ENCODE measurements at places on chromosomes 16 and 17.

DNA sequence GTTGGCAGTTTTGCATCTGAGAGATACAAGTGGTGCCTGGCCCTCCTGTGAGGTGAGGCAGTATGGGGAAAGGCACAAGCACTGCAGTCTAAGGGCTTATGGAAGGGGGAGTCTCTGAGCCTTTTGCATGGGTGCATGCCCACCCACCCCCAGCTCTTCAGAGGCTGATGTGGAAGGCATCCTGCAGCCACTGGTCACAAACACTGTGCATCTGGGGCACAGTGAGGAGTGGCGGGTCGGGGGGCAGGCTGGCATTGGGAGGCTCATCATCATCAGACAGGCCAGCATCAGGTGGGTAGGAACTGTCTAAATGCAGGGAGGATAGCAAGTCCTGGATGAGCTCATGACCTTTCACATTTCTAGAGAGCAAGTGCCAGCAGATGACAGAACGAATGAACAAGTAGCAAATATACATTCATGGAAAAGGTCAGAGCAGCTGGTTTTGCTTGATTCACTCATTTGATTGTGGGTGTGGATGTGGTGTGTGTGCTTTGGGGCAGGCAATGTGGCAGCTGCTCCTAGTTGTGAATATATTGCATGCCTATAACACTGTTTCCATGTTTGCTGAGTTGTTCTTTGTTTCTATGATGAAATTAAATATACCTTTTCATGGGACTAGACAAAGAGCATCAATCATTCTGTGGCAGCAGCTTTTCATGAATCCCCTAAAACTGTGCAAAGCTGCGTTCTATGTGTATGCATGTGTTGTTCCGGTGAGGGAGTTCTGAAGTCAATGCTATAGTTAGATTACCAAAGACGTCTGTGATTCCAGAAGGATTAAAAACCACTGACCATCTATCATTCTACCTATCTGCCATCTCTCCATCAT, 29.2 kb downstream of the TRIM25 start:
- DNase-seq, result no peak

- DNase-seq, result no peak
Measured at GRCh38 chr16:88635671-88636319, 2.6 kb upstream of the IL17C start.

- no peak for DNase-seq
Measured at GRCh38 chr17:3663102-3664011, 5.0 kb downstream of the TAX1BP3 start.

DNA sequence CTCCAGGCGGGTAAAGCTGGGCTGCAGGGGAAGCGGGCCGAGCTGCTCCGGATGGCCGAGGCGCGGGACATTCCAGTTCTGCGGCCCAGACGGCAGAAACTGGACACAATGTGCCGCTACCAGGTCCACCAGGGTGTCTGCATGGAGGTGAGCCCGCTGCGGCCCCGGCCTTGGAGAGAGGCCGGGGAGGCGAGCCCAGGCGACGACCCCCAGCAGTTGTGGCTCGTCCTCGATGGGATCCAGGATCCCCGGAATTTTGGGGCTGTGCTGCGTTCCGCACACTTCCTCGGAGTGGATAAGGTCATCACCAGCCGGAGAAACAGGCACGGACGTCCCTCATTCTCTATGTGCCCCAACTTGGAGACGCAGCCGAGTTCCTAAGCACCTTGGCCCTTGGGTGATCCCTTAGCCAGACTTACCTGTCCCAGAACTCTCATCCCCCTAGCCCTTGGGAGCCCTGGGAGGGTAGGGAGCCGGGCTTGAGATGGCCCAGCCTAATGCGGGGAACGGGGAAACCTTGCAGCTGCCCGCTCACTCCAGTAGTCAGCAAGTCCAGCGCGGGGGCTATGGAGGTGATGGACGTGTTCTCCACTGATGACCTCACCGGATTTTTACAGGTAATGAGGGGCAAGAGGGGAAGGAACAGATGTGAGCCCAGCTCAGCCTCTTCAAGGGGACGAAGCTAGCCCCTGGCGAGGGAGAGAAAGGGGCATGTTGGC, 806 bp downstream of the MRM1 start:
- DNase-seq, result no peak

- no peak for DNase-seq
Measured at GRCh38 chr17:40663252-40663651, 1.7 kb downstream of the KRT222 start.

DNA sequence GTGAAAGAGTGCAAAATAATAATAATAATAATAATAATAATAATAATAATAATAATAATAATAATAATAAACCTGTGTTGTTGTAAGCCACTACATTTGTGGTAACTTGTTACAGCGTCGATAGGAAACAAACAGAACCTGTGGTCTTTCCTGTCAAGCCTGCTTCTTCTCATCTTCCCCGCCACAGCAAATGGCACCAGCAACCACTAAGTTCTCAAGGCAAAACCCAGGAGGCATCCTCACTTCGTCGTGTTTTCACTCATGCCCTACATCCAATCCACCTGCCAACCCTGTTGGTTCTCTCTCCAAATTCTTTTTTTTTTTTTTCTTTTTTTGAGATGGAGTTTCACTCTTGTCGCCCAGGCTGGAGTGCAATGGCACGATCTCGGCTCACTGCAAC, 34.2 kb downstream of the ITGAE start:
- peak; percentile 58 for DNase-seq

- no peak for DNase-seq
Measured at GRCh38 chr17:19369107-19369778, 6.7 kb upstream of the B9D1 start.

GRCh38 chr17:81926451-81927151, 934 bp downstream of the MAFG start:
- DNase-seq, result peak; percentile 53

- DNase-seq, result no peak
Measured at GRCh38 chr17:6912110-6913051, 80.9 kb upstream of the TEKT1 start.

DNA sequence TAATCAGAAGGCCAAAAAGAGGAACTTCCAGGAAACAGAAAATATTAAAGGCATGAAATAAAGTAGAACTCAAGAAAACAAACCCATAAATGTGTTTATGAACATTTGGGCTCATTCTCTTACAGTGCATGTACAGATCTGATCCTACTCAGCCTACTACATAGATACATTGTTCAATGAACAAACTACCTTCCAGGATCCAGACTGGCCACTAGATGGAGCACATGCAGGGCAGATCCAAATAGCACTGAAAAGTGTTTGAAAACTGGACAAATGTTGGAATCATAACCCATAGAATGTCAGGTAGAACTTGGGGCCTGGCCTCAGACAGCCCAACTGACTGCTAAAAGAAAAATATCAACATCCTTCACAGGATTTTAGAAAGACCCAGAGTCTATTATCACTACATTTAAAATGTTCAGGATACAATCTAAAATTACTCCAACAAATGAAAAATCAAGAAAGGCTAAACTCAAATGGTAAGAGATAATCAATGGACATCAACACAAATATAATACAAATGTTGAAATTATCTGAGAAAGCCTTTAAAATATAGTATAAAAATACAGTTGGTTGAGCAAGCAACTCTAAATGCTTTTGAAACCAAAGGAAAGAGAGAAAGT, 122.4 kb upstream of the NUDT7 start:
- peak; percentile 3 for DNase-seq

DNA sequence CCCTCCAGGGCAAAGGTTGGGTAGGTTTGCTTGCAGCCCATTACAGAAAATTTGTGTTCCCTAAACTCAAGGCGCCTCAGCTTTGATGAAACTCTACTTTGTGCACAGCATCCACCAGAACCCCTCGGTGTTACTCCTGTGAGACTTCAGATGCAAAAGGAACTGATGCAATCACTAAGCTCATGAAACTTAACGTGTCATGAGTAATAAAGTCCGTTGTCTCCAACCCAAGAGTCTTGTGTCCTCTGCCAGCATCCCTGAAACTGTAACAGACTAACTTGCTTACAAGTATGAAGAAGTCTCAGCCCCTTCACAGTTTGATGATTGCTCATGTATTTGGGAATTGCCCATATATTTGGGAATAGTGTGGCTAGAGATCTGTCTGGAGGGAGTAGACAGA, 74.8 kb upstream of the MARCHF10 start:
- no peak for DNase-seq

DNA sequence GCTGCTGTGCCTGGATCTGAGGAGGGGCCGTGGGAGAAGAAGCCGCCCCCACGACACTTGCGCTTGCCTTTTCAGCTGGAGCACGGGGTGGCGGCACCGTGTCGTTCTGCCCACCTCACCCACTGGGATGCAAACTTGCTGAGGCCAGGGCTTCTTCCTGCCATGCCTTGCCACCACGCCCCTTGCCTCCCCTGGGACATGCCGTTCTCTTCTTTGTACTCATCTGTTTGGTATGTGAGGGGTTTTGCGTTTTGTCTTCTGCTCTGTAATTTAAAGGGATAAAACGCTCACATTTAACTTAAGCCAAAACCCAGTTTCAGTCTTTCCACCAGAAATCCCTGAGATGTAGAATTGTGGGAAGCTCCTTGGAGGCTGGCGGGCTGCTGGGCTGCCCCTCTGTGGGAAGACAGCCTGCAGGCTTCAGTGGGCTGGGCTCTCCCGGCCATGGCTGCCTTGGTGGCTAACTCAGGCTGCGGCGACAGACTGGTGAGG, 180.2 kb downstream of the RPTOR start:
- DNase-seq, result no peak

DNA sequence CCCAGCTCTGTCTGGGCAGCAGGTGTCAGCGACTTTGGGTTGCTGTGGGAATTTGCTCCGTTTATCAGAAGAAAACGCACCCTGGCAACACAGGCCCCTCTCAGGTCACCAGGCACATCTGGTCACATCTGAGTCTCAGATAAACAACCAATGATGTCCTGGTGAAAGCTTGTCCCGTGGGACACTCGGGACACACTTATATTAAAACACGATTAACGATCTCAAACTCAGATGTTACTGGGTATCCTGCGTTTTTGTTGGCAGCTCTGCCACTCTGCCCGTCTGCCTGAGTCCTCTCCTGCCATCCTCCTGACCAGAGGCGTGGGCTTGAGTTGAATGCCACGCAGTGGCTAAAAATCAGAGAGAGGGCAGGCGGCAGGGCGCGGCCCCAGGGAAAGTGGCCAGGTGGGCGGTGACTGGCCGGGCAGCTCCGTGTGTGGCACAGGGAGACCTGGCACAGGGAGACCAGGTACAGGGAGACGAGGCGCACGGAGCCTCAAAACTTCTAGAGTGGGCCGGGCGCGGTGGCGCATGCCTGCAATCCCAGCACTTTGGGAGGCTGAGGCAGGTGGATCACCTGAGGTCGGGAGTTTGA, 2.1 kb downstream of the SECTM1 start:
- no peak for DNase-seq

DNA sequence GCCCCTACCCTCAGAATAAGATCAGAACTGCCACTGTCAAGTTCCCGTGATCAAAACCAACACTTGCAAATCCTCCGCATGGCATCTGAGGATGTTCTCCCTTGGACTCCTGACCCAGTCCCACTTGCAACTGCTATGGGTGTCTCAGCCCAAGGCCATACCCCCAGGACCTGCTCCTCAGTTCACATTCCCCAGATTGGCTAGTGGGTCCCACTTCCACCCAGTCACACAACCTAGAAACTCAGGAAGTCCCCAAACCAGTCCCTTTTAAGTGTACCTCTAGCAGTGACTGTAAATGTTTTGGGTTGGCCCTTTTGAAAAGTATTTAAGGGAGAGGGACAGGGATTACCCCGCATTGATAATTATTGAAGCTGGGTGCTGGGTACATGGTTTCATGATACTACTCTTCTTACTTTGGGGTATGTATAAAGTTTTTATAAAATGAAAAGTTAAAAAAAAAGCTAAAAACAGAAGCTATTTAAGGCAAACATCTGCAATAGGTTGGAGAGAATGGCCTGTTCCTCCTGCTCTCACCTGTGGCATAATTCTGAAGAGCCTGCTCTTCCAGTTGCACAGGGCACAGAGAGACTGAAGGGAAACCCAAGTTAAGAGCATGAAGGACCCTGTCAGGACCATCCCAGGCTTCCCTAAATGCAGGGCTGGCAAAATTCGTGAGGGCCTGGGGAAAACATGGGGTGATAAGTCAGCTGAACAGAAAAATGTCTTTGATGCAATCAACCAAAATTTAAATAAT, 42.5 kb downstream of the ERN1 start:
- DNase-seq, result no peak

DNA sequence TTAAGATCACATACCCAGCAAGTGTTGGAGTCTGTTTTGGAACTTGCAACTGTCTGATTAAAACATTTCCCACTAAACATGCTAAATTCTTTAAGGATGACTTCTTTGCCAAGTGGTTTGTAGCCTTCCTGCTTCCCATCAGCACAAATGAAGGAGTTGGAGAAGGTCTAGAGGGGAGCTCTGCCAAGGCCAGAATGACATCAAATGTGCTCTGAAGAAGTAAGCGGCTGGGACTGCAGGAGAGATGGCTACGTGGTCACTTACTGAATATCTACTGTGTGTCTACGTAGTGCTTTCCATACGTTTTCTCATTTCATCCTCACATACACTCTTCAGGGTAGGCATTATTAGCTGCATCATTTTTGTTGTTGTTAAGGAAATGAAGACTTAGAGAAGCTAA, 135.7 kb upstream of the NLRP1 start:
- no peak for DNase-seq

GRCh38 chr16:84055366-84055765, 12.8 kb upstream of the SLC38A8 start:
- no peak for DNase-seq

GRCh38 chr16:65212791-65213190, 90.9 kb upstream of the CDH11 start:
- no peak for DNase-seq

GRCh38 chr17:78300962-78301820, 58.7 kb downstream of the SOCS3 start:
- no peak for DNase-seq

DNA sequence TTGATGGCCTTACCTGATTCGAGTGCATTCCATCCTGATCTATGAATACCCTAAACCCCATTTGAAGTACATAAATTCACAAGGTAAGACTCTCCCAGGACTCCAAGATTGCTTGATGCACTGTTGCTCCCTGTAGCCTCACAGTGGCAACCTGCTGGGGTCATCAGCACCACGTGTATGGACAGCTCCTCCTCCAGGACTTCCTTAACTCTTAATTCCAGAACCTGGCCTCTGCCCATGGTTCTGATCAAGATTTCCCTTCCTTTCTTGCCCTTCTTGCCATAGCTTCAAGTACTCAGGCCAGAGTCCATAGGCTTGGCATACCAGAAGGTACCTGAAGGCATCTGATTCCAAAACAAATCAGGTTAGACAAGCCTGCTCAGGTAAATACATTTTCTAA, 34.0 kb upstream of the NLK start:
- DNase-seq, result no peak

- DNase-seq, result no peak
Measured at GRCh38 chr17:64097196-64097936, 32.6 kb downstream of the ERN1 start.

DNA sequence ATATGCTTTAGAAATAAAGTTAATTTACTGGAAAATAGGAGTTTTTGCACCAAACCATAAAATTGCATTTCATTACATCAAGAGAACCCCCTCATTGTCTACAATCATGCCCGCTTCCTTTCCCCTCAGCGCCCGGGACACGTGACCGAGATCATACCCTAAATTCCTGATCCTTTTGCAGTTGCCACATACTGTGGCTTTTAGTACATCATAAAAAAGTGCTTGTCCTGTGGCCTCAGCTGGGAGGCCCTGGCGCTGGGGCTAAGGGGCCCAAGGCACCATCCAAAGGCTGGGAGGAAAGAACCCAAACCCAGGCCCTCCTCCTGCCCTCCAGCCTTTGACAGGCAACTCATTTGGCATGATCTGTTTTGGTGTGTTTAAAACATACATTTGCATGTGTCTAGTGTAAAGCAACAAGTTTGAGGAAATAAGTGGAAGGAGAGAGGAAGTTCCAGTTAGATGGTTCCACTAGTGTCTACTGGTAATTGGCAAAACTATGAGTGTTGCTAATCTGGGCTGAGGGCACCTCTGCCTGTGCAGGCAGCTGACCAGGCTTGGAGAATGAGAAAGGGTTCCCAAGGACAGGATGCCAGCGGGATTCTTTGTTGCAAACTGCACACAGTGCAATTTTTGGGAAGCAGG, 6.0 kb downstream of the CDK5R1 start:
- no peak for DNase-seq
